ENCODE measurements at places on chromosomes 3 and 15.

DNA sequence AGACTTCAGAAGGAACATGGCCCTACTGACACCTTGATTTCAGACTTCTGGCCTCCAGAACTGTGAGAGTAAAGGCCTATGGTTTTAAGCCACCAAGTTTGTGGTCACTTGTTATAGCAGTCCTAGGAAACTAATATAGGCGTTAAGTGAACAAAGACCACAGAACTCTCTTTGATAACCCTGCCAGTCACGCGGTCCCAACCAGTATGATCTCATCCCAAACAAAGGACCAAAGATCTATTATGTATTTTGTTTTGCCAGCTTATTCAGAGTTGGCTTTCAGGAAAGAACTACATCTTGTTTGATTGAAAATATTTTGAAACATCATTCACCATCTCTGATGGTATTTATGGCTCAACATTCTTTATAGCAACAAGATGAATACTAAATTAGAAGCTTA, 294.4 kb upstream of the SLCO3A1 start:
- DNase-seq: peak; percentile 96

DNA sequence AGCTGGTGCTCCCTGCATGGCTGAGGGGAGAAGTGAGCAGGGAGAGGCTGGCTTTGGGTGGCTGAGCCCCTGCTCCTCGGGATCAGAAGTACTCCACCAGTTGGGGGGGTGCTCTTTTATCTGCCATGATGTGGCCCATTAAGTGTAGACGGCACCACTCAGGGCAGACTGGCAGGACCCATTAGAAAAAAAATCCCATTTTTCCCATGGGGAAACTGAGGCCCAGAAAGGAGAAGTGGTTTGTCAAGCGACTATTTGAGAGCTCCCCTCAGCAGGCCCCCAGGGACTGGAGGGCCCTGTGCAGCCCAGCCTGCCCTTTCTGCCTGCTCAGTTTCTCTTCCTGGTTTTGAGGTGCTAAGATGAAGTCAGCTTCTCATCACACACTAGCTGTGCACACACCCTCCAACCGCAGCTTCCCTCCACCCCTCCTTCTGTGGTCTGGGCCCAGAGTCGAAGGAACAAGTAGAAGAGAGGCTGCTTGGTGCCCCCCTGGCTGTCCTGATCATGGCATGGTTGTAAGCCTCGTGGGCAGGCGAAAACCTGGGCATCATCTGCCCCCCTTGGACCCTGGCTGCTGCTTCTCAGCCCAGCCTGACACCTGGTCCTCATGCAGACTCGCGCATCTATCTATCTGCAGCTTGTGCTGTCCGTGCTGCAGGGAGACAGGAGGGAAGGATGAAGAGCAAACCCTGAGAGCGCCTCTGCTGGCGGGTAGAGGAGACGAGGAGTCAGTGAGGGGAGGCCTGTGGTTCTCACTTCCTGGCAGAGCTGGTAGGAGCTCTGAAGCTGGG, 5.6 kb downstream of the CSK start:
- DNase-seq: peak; percentile 89

DNA sequence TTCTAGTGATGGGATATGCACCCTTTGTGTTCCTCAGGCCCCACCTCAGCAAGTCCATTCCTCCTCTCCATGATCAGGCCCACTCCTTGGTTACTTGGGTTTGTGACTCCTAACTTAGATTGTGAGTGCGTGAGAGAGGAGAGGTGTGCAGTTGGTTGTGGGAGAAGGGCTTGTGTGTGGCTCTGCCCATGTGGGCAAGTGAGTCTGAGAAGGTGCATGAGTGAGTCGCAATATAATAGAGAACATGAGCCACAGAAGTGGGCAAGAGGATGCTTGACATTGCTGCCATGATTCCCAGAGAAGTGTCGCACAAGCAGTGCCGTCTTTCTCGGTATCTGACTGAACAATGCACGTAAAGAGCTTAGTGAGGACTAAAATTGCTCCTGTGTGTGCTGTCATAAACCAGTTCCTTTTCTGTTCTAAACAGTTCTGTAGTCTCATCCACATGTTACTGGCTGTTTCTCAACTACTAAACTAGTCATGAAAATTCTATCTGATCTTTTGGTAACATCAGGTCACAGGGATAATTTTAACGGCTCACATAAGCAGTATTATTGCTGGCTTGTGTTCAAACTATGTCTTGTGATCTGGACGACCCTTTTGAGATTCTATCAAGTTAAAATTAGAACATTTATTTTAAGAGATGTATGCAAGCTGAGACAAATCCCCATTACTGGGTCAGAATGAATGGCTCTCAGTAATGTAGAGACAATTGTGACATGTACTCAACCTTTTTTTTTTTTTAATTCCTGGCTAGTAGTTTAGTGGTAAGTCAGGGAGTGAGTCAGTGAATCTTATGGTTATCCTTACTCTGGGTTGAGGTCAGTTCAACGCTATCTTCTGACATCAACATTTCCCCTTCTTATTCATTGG, 25.6 kb downstream of the GYG1 start:
- DNase-seq: peak; percentile 73

GRCh38 chr3:158403013-158403412, 168.0 kb upstream of the MLF1 start:
- DNase-seq: no peak

DNA sequence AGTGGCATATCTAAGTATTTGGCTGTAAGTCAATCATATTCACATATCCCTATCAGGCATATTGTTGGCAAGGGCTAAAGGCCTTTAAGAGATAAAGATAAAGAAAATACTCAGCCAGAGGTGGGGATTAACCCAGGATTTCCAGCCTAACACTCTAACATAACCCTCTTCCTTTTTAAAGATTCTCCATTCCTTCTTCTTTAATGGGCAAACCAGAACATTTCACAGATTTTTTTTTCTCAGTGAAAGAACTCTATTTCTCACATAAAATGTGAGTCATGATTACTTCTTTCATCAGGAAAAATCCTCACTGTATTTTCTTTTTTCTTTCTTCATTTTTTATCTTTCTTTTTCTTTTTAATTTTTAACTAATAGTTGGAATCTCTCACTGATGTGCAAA, 200.4 kb downstream of the NR1D2 start:
- no peak for DNase-seq

Data from foreskin melanocyte (primary cell).